ENCODE measurements at places on chromosomes 1 and 21.
A peak's percentile ranks its signal among the peaks of the same experiment; 100 is the strongest.

- DNase-seq, result no peak
These were observed 15.2 kb downstream of the SLC66A1 start for GRCh38 chr1:19327301-19327700.

- DNase-seq, result no peak
These were observed 19.1 kb upstream of the KIAA1614 start for GRCh38 chr1:180893614-180894013.

DNA sequence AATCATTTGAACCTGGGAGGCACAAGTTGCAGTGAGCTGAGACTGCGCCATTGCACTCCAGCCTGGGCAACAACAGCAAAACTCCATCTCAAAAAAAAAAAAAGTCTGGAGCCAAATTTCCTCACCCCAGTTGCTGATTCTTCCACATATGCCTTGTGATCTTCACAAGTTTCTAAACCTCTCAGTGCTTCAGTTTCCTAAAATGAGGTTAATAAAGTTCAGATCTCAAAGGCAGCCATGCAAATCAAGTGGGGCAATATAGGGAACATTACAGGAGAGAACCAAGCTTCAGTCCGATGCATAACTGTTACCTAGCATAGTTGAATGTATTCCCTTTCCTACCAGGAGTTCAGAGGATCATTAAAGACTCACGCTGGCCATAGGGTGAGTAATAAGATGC, 4.8 kb downstream of the ITLN1 start:
- DNase-seq, result no peak

DNA sequence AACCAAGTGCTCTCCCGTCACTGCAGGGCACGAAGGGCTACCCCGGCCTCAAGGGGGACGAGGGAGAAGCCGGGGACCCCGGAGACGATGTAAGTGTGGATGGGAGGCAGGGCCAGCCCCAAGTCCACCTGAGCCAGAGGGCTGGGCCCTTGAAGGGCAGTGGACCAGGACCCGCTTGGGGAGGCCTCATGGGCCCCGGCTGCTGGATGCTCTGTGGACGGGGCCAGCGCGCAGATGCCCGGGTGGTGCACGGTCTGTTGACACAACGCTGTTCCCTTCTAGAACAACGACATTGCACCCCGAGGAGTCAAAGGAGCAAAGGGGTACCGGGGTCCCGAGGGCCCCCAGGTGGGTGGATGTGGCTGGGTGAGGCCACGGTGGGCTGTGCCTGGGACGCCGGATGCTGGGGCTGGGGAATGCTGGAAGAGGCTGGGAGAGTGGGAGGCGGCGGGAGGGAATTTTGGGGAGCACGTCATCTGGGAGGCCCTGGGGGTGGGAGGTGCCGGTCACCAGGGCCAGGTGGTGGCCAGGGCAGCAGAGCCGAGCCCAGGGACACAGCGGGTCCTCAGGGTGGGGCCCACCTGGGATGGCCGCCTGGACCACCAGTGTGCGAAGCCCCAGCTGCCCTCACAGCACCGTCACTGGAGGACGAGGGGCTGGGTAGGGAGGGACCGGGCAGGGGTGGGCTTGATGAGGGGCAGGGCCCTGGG, 17.5 kb downstream of the COL6A1 start:
- DNase-seq, result no peak

DNA sequence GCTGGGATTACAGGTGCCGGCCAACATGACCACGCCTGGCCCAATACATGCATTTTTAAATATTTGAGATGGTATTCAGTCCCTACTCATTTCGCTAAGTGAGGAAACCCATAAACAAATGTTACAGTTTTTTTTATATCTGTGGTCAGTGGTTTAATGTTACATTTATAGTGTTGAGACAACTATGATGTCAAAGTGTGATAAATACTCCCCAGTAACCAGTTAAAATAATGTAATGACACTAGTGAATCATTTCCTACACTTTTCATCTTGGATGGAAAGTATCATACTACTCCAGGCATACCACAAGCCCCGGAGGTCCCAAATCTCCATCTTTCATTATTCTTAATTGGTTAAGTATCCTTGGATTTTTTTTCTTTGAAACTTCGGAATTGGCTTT, 87.5 kb upstream of the KIF26B start:
- DNase-seq, result no peak

GRCh38 chr1:168391851-168392681, 111.4 kb downstream of the TBX19 start:
- no peak for DNase-seq

GRCh38 chr1:89820422-89821321, at the start of gene LRRC8D:
Gene LRRC8D (plus strand): TSS chr1:89821032. CDS start chr1:89933069, 112,037 bp downstream.
- DNase-seq, result peak; percentile 34

- no peak for DNase-seq
These were observed 57.6 kb downstream of the NENF start for GRCh38 chr1:212490276-212490675.

GRCh38 chr1:48591181-48591580, 119.2 kb upstream of the SPATA6 start:
- no peak for DNase-seq

DNA sequence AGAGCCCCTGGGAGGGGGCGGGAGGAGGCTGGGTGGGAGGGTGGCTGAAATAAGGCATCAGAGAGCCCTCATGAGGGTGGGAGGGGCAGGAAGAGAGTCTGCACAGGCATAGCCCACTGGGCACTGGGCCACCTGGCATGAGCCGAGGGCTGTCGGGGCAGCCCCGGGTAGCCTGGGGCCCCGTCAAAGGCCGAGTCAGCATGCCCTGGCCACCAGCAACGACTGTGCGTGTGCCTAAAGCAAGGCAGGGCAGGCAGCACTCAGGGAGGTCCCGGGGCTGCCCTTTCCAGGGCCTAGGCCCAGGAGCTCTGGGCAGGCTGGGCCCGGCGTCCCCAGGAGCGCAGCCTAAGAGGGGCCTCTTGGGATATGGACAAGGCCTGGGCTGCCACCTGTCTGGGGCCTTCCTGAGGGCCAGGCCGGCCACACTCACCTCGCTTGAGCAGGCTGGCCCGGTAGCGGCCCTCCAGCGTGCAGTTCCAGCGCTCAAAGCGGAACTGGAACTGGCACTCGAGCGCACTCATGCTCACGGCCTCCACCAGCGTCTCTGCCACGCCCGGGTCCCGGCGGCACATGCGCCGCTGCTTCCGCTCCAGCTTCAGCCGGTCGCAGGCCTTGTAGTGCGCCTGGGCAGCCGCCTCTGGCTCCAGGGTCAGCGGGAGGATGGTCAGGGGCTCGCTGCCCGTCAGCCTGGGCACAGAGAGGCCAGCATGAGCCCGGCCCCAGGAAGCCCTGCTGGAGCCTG, 22.7 kb downstream of the WNT9A start:
- DNase-seq, result no peak

GRCh38 chr1:221437171-221437570, 304.7 kb downstream of the DUSP10 start:
- no peak for DNase-seq

GRCh38 chr1:175572932-175573868, 170.2 kb downstream of the TNR start:
- no peak for DNase-seq

DNA sequence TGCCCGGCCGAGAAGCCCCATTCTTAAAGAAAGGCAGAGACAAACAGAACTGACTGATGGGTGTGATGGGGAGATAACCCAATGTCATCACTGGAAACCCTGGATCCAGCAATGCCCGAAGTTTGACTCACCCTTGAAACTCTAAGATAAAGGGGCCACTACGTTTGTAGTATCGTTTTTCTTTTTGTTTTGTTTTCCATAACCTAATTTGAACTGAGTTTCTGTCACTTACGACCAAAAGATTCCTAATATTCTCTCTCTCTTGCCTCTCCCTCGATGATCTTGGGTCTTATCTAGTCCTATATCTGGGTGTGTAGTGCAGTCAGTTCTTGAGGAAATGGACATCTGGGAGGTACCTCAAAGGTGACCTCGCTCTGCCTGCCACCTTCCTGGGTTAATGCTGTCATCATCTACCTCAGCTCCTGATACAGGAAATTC, 57.8 kb upstream of the ID3 start:
- DNase-seq, result no peak
